ENCODE measurements at places on chromosomes 4 and X.

DNA sequence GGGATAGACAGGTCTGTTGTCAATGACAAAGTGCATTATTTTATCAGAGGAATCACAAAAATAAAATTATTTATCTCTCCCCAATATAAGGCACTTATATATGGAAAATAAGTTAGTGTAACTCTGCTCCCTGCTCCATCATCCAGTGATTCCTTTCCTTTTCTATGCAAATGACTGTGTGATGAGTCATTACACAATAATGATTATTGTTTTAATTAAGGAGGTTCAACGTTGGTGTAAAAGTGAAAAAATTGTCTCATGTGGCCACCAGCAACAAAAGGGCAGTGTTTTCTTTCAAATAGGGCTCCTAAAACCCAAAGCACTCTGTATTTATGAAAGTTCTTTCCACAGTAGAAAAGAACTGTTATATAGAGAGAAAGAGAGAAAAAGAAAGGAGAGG lies 16.7 kb downstream of the SLC7A11 start:
- no peak for DNase-seq

DNA sequence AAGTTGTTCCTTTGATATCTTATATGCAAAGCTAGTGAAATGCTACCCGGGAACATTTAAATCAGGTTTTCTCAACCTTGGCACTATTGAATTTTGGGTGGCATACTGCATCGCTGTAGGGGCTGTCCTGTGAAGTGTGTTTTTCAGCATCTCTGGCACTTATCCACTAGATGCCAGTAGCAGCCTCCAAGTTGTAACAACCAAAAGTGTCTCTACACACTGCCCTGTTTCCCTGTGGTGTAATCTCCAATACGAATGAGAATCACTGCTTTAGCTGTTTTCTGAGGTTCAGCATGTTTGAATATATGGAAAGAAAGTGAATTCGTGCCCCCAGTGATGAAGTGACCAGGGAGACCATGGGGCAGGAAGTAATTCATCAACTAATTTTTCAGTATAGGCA lies 551.6 kb upstream of the PRKX start:
- no peak for DNase-seq

GRCh38 chrX:45803383-45803921 lies 602.8 kb upstream of the DIPK2B start:
- no peak for DNase-seq

DNA sequence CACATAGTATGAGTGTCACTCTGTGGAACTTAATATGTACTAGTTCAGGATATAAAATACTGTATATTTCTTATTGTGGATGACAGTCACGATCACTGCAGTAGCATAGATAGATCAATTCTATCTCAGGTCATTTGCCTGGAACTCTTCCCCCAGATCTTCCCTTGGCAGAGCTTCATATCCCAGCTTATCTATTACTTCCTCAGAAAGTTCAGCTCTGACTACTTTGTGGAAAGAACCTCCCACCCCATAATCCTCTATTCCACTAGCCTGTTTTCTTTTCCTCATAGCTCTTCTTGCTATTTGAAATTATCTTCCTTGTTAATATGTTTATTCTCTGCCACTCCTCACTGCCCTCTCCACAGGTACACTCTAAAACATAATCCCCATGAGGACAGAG lies 10.9 kb downstream of the FAM241A start:
- DNase-seq = no peak
